ENCODE measurements at places on chromosomes 16 and 17.

DNA sequence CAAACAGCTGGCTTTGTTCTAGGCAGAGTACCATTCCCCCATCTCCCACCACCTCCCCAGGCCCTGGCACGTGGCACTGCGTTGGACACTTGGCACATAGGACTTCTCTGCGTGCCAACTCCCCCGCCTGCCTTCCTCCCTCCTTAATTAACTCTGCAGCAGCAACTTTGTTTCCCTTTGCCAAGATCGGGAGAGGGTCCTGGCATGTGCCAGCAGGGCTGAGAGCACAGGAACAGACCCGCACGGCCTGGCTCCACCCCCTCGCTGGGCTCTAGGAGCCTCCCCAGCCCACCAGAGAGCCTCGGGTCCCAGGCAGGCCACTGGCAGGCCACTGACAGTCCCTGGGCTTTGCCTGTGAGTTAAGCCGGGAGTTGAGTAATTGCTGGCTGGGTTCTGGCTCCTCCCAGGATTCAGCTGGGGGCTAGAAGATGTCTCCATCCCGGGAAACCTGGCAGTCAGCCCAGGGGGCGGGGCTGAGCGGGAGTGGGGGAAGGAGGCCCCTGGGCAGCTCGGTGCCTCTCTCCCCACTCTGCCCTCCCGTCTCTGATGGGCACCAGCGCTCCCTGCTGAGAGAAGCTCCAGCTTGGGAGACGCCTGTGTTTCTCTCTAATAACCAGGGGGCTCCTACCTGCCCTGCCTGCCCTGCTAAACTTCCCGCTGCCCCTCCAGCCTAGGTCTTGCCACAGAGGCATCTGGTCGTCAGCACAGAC lies 224.0 kb upstream of the TNRC6C start:
- DNase-seq = no peak

DNA sequence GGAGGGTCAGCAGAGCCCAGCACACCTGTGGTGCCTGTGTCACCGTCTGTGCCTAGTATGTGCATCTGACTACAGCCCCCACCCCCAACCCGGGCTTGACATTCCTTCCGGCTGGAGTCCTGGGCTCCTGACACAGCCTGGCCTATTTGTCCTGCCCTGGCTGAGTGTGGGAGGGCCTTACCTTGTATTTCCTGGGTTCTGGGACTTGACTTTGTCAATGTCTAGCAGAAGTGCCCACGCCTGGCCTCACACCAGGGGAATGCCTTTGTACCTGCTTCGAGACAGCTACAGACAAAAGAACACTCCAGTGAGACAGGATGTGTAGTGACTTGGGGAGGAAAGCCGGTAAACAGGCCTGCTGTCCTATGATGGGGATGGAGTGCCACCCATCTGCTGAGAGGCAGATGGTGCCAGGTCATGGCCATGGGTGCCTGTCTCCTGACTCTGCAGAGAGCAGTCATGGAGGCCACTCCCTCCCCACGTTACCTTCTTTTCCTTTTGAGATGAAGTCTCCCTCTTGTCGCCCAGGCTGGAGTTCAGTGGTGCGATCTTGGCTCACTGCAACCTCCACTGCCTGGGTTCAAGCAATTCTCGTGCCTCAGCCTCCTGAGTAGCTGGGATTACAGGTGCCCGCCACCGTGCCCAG lies 42.8 kb downstream of the TNFRSF13B start:
- DNase-seq = no peak

- no peak for DNase-seq
Observed at GRCh38 chr16:20271893-20272292, 55.4 kb downstream of the GP2 start.

- DNase-seq = no peak
Observed at GRCh38 chr17:72089453-72089987, 31.3 kb upstream of the SOX9 start.

- no peak for DNase-seq
Observed at GRCh38 chr17:70478902-70479301, 309.6 kb downstream of the KCNJ2 start.

- DNase-seq = no peak
Observed at GRCh38 chr16:30557707-30557956, 542 bp downstream of the ZNF764 start.

DNA sequence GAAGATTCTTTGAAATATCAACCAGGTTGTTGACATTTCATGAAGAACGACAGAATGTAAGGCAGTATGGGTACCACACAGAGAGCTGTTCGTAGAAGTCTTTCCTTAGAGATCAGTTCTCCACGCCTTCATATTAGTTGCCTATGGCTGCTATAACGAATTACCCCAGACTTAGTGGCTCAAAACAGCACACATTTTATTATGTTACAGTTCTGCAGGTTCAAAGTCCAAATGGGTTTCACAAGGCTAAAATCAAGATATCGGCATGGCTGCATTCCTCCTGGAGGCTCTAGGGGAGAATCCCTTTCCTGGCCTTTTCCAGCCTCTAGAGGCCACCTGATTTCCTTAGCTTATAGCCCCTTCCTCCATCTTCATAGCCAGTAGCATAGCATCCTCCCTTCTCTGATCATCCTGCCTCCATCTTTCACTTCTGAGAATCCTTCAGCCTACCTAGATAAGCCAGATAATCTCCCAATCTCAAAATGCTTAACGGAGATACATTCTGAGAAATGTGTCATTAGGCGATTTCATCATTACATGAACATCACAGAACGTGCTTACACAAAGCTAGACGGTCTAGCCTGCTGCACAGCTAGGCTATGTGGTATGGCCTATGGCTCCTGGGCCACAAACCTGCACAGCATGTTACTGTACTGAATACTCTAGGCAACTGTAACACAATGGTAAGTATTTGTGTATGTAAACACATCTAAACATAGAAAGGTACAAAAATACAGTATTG lies 26.0 kb downstream of the ERCC4 start:
- no peak for DNase-seq

DNA sequence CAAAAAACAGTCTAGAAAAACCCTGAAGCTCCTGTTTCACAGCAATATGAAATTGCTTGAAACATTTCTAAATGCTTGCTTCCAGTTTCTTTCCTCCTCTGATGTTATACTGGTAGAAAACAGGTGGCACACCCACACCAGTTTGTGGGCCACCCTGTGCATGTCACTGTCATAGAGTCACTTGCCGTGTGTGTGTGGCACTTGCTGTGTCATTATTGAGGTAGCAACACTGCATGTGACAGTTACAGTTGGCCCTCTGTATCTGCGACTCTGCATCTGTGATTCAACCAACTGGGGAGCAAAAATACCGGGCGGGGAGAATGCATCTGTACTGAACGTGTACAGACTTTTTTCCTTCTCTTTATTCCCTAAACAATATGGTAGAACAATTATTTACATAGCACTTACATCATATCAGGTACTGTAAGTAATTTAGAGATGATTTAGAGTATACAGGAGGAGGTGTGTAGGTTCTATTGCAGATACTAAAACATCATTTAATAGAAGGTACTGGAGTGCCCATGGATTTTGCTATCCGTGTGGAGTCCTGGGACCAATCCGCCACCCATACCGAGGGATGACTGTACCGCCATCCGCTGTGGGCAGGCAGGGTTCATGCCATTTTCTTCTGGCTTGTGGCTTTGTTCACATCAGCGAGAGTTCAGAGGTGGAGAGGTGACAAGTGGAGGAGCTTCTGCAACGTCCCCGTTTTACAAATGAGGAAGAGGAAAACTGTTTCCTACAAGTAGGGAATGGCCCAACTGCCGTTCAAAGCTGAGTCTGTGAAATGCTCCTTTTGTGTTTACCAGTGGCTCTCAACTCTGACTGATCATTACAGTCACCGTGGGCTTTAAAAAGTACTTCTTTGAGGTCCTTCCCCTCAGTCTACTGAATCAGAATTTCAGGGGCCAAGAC lies 373.7 kb downstream of the SNX29 start:
- no peak for DNase-seq

DNA sequence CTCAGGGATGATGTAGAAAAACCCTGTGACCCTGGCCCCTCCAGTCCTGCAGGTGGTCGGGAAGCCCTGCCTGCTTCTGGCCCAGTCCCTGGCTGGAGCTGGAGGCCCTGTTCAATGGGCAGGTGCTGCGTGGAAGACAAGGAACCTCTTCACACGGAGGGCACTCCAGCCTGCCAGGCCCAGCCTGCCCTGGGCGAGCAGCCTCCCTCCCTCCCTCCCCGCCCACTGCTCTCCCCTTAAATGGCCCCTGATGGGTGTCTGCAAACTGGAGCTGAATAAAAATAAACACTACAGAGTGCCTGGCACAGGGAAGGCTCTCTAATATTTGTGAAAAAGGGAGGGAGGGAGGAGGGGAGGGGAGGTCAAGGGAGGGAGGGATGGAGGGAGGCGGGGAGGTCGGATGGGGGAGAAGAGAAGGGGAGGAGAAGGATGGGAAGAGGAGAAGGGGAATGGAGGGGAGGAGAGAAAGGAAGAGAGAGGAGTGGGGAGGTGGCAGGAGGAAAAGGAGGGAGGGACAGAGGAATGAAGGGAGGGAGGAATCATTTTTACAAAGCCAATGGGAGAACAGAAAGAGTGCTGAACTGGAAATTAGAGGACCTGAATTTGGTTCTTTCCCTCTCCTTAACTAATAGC lies 222.8 kb upstream of the TNRC6C start:
- no peak for DNase-seq

DNA sequence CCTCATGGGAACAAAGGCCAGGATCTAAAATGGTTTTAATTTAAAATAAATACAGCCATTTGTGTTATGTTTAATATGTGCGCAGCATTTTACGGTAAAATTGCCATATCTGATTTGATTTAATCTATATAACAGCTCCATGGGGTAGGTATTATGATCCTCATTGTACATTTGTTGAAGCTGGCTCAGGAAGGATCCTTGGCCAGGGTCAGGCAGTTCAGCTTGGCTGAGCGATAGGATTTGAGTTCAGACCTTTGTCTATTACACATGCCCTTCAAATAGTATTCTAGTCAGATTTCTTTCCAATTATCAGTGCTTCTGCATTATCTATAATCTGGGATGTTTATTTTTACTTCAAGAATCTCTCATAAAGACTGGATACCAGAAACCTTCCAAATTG lies 950.4 kb upstream of the EEF2KMT start:
- no peak for DNase-seq
